ENCODE measurements at places on chromosomes 4 and X.

GRCh38 chr4:74480267-74480666, 35.3 kb downstream of the AREG start:
- DNase-seq: no peak

GRCh38 chr4:47071901-47072341, 40.6 kb downstream of the GABRB1 start:
- DNase-seq: no peak

GRCh38 chrX:38276089-38276488, 51.2 kb downstream of the RPGR start:
- DNase-seq: no peak

DNA sequence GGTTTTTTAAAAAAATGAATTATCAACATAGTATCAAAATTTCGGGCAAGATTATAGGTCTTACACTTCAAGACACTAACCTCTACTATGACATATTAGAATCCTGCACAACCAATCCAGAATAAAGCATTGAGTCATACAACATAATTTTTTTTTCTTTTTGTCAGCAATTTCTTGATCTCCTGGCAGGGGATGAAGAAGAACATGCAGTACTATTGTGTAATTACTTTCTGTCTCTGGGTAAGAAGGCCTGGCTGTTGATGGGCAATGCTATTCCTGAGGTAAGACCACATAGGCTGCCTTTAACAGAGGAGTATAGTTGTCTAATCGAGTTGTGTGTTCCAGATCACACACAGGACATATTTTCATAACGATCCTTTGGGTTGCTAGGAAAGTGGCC, 67.5 kb downstream of the FBXL5 start:
- no peak for DNase-seq

DNA sequence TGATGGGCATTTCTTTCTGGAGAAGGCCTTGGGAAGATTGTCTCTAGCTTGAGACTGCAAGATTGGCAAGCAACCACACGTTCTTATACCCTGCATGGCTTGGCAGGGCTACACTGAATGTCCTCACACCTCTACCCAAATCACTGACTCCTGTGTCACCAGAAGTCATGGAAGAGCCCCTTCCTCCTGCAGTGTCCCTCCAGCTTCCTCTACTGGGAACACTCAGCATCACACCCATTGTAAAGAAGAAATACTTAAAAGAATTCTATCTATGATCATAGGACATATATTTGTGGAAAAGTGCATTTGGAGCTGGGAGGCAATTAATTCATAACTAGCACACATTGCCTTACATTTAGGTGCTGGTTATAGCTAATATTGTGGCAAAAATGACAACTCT, 113.1 kb downstream of the CCSER1 start:
- DNase-seq: no peak

- DNase-seq: no peak
Measured at GRCh38 chrX:41734530-41734929, 10.5 kb downstream of the GPR82 start.

DNA sequence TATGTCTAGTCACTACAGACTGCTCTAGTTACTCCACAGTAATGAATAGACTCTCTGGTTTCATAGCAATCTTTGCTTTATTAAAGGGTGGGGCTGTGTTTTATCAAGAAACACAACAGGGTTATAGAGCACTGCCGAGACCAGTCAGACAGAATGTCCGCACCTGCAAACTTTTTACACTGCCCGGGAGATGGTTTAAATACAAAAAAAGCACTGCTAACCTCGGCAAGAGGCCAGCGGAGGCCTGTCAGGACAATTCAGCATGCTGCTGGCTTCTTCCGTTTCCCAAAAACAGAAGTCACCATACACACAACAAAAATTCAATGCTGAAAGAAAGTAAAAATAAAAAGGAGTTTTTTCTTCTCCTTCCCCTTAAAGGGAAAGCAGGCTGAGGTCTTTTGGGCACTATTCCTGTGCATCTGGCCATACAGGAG, 67.4 kb downstream of the IRF2 start:
- DNase-seq: no peak

DNA sequence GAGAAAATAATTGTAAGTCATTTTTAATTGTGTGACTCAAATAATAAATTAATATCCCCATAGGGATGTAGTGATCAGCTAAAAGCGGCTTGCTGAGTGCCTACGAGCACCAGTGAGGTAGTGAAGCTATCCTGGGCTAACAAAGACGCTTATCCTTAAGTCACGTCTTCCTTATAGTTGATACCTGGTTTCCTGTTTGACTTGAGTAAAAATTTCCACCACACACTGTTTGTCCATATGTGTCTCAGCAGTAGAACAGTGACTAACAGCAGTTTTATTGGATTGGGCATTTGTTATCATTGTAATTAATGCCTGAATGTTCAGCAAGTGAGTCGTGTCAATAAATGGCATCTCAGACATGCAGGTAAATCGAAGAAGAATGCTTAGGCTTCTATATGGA, 241.1 kb downstream of the GRXCR1 start:
- no peak for DNase-seq

DNA sequence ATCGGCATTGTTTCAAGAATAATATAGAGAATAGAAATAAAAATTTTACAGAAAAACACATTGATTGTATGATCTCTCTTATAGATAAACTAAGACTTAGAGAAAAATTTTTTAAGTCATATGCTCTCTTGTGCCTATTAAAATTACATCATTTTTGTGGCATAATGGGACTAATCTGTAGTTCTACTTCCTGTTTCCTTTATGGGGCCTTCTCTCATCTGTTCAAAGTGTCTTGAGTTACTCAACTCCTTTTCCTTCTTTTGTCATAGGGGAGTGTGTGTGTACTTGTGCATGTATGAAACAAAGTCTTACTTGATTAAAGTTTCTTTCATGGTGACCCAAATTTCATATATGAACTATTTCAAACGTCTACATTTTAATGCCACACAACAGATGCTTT, 1448.9 kb upstream of the TENM3 start:
- DNase-seq: no peak

DNA sequence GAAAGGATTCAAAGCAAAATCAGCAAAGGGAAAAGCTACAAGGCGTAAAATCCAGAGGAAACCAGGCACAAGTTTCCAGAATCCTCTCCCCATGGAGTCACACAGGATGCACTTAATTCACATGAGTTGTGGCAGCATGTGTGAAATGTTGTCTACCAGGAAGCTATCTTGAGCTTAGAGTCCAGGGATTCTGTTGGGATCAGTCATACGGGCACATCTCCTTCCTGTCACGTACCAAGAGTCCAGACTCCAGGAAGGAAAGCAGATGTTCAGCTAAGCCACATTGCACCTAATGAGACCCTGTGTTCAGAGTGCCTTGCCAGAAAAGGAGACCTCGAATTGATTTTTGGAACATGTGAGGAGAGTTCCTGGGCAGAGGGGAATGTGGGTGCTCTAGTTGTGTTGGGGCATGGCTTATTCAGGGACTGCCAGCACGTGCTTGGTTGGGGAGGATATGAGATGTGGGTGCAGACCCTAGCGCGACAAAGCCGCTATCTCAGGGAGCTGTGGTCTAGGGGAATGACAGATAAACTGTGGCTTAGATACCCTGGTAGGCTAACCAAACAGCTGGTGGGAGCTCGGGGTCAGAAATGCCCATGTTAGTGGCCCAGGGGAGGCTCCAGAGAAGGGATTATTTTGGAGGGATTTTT, 70.0 kb downstream of the EVC start:
- DNase-seq: no peak

DNA sequence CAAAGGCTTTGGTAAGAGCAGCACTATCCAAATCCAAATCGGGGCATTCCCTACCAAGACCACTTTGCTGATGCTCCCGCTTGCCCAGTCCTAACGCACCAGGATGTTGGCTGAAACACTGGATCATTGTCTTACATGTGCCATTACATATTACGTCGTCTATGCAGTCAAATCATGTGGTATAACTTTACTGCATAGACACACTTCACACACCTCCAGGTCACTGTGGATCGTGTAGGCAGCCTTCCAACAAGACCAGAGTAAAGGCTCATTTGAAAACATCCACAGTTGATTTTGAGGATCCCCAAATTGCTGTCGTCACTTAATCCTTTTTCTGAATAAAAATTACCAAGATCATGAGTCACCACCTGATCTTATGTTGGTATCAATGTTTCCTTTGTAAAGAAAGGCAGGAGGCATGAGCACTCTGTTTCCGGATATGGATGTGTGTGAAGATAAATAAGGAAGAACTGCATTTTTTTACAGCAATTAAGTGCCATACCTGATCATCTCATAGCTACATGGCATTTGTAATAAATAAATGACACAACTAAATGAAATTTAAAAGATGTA, 18.5 kb downstream of the TENM3 start:
- DNase-seq: no peak

DNA sequence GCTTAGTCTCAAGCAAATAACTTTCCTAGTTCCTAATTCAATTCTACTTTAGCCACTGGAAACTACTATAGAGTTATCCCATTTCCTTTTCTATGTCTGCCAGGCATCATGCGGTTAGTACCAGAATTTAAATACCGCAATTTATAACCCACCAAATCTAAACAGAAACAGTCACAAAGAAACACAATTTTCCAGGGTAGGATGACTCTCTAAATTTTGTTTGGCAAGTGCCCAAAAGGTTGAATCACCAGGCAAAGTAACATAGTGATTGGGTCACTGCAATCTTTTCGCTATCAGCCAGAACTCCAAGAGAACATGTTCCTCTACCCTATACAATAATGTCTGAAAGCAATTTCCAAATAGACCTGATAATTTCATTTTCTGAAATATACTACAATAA, 240.2 kb upstream of the GRIA3 start:
- no peak for DNase-seq

DNA sequence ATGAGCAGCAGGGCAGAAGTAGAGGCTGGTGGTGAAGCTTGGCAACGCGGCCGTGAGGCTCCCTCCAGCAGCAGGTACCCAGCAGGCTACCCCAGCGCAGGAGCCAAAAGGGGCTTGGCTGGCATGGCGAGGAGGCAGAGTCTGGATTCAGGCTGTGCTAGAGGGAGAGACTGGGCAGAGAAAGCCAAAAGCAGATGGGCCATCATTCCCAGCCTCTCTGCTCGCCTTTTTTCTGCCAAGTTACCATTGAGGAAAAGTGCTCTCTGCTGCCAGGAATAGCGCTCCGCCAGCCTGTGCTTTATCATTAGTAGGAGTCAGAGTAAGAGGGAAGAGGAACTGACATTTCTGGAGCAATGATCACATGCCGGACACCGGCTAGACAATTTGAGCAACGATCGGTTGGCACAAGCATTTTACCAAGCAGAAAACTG, 28.7 kb upstream of the MAP3K15 start:
- no peak for DNase-seq

GRCh38 chrX:85493821-85494220, 114.4 kb upstream of the POF1B start:
- no peak for DNase-seq

GRCh38 chr4:22650771-22651170, 42.0 kb upstream of the GBA3 start:
- DNase-seq: no peak

DNA sequence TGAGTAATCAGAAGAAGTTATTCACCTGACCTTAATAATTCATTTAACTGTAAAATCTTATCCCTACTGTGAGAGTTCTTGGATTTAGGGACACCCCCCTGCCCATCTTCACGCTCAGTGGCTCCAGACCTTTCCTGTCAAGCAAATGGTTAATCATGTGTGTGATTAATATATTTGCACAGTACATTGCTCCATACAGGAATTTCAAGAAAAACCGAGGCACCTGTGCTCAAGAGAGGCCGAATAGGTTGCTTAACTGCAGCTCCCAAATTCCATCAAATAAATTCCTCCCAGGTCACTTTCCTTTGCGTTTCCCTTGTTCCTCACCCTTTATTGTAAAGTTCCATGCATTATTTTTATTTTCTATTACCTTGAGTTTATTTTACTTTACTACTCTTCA, 119.5 kb downstream of the STOX2 start:
- DNase-seq: no peak

- peak; percentile 6 for DNase-seq
Measured at GRCh38 chrX:17788439-17788838, 51.1 kb downstream of the SCML1 start.

- DNase-seq: no peak
Measured at GRCh38 chrX:112636951-112637581, 42.7 kb downstream of the LHFPL1 start.

DNA sequence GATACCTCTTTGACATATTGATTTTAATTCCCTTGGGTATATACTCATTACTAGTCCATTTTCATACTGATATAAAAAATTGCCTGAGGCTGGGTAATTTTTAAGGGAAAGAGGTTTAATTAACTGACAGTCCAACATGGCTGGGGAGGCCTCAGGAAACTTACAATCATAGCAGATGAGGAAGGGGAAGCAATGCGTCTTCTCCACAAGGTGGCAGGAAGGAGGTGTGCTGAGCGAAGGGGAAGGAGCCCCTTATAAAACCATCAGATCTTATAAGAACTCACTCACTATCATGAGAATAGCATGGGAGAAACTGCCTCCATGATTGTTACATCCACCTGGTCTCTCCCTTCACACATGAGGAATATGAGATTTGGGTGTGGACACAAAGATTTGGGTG, 42.4 kb downstream of the MSX1 start:
- DNase-seq: no peak

DNA sequence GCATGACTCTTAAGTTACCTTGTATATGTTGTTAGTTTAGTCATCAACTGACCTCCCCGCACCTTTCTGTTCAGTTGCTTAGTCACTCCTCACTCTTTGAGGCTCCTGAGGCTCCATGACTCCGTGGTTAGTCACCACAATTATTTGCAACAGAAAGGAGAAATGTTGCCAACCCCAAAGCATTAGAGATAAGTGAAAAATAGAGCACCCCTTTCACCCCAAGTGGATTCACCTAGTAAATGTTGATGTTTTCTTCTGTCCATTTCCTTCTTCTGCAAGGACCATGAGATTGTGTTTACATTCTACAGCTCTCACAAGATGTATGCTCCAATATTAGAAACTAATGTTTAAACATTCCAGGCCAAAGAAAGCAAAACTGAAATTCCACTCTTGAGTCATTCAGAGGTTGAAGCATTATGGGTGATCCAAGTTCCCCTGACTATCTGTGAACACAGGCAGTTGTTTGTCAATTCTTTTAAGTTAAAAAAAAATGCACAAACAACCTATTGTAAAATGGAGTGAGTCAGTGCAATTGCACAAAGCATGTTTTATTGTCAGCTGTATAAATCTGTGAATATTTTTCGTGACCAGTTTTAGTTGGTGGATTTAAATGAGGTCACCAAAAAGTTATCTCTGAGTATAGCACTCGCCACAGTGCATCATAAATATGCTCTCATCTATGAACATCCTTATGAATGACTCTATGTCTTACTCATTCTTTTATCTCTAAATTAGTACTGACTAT, 552.4 kb upstream of the MAGEB2 start:
- no peak for DNase-seq

GRCh38 chrX:3345281-3346191, 916 bp downstream of the MXRA5 start:
- DNase-seq: no peak

DNA sequence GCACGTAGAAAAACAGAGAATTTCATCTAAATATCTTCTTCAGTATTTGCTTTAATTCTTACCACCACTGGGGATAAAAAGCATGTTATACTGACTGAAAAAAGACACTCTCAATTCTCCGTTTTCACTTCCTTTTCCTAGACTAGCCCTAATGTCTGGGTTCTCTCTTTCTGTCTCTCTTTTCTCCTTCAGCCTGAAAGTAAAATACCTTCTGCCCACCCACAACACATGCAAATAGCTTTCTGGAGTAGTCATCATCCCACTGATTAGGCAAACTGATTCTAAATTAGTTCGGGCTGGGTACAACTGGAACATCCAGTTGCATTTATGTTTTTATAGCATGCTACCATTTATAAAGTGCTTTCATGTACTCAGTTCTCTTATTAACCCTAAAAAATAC, 142.4 kb upstream of the ANKRD50 start:
- DNase-seq: no peak

- DNase-seq: no peak
Measured at GRCh38 chrX:662126-662525, 31.5 kb downstream of the SHOX start.

Measured in stimulated activated CD8-positive, alpha-beta memory T cell treated with anti-CD3 and anti-CD28 coated beads, Interleukin-4, amount 100 ng/mL, for 4 hours (primary cell).